NCI-H1930 (cell line): ENCODE measurements at places on chromosomes 5 and 9.

- no peak for DNase-seq
Measured at GRCh38 chr9:99058964-99059921, 45.7 kb upstream of the TGFBR1 start.

DNA sequence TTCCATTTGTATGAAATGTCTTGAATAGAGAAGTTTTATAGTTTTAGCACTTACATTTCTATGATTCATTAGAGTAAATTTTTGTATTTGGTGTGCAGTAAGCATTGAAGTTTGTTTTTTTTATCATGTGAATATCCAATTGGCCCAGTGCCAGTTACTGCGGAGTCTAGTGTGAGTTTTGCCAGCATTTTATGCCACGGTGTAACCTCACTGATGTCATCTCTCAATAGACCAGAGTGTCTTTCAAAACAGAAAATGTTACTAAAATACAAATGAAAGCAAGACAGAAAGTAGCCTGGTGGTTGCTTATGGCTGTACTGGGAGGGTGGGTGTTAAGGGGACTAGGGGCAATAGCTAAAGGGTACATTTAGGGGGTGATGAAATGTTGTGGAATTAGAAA, 62.8 kb downstream of the IPPK start:
- DNase-seq, result no peak

DNA sequence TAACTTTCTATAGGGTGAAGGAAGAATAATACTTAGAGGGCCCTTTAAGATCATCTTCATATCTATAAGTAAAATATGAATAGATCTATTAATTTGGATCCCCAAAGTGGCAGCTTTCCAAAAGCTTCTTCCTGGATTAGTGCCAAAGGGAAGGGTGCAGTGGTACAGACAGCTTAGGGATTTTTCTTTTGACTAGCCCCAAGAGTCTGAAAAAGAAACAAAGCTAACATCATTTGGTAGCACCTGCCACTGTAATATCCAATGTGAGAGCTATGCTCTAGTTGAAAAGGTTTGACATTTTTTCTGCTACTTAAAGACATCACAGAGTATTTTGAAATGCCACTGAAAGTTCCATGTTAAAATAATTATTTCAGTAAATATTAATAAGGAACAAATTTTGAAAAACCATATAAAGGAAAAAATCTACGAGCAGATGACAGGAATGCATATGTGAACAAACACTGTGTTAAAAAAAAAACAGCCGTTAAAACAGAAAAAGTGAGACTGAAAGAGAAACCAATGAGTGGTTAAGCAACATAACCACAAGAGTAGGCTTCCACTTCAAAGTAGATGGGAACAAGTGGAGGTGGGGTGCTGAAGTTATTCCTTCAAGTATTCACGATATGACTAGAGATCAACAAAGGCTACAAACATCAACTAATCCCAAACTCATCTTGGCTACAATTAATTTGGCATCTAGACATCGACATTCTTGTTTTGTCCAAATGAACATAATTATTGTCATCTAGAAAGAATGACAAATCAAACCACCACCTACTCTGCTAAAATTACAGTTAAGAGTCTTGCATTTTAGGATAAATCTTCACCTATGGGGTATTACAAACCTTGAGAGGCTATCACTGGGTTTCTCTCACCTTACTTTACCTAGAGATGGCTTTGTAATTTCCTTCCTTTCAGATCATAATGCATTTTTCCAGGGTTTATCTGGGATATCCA, 137.5 kb downstream of the CPLANE1 start:
- DNase-seq, result no peak

- no peak for DNase-seq
Measured at GRCh38 chr5:177195307-177195952, 61.9 kb downstream of the NSD1 start.

DNA sequence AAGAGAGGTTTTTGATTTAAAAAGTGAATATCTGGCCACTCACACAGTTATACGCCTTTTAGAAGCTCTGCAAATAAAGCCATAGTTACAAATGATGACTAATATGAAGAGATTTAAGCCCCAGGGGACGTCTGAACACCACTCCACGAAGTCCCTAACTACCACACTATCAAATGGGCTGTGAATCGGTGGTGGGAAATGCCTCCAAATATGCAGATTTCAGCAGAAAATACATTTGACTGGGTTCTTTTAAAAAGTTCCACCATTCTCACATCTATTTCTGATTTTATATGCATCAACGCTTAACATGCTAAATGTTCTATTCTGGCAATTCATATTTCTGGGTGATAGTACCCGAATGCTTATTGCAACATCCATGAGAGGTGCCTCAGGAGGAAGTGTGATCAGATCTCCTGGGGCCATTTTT, 22.5 kb downstream of the TICAM2 start:
- no peak for DNase-seq

DNA sequence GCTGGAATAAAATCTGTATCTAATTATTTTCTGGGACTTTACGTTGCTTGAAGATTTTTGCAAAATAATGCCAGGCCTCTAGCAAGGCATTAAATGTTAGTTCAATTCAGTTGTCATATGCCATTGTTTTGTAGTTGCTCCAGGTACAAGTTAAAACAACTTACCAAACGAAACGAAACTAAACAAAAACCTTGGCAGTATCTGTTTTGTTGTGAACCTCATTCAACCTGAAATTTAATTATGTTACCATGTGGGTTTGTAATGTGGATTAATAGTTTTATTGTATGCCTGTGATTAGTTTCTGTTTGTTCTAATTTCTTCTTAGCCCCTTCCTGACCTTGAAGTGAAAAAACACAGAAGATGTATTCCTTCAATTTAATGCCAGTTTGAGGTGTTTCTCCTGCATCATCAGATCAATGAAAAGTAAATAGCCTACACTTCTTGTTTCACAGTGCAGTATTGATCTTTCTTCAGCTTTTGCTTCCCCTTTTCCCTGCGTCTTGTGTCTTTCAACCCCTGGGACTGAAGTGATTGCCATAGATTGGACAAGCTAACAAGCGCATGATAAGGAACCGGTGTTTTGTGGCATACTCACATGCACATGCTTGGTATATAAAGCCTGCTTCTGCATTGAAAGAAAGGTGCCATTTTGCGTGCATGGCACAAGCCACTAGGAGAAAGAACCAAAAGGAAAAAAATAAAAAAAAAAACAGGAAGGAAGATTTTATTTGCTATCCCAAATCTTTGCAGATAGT, 699.0 kb upstream of the ARRDC3 start:
- DNase-seq, result no peak

GRCh38 chr9:135130207-135130976, 42.9 kb downstream of the OLFM1 start:
- no peak for DNase-seq

GRCh38 chr5:6680922-6681321, 32.3 kb upstream of the TENT4A start:
- DNase-seq, result no peak

- no peak for DNase-seq
Measured at GRCh38 chr5:1274471-1274870, 20.4 kb downstream of the TERT start.

DNA sequence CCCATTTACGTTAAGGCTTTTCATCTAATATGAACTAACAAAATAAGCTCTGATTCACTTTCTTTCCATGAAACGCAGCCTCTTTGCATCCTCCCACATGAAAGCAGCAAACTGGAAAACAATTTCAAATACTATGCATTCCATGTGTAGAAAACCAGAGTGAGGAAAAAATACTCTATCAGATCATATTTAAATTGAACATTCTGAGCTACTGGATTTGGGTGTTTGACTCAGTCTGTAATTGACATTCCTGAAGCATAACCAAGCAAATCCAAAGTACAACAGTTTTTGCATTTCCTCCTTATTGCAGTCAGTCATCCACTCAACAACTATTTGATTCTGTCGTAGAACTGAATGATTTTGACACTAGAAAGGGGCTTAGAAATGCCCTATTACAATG, 399.1 kb upstream of the NMUR2 start:
- no peak for DNase-seq

- no peak for DNase-seq
Measured at GRCh38 chr9:20620650-20621470, 1.4 kb downstream of the MLLT3 start.

- DNase-seq, result no peak
Measured at GRCh38 chr5:158471535-158471924, 612.6 kb upstream of the CLINT1 start.

DNA sequence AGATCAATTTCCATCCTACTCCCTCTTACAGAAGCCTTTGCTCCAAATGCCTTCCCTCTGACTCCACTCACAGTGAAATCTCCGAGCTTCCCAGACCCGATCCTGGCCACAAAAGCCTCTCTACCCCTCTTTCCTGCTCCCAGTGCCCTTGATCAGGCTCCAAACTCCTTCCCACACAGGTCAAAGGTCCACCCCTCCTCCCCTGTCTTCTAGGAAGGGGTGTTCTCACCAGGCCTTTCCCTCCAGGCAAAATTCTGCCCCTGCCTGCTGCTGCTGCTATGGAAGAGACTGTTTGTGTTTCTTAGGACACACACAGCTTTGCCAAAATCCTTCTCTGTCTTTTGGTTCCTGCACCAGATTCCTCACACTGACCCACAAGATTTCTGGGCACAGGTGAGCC, 85.8 kb upstream of the ALDH1A1 start:
- DNase-seq, result no peak

- DNase-seq, result no peak
Measured at GRCh38 chr9:15007698-15008097, 97.5 kb upstream of the FREM1 start.

DNA sequence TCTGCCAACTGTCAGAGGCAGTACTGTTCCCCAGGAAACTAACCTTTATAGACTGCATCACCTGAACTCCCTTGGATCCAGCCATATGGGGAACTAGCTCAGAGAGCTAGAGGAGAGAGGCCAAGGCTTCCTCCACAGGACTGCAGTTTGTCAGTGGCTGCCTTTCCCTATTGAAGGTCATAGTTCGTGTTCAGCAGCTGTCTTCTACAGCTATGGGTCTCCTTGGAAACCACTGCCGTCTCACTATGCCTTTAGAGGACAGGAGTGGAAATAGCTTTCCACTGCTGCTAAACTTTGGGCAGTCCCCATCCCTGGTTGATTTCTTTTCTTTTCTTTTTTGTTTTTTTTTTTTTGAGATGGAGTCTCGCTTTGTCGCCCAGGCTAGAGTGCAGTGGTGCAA, 4.4 kb upstream of the SLIT3 start:
- DNase-seq, result no peak
